NCI-H1105 (cell line): ENCODE measurements at places on chromosomes 12 and 14.
A peak's percentile ranks its signal among the peaks of the same experiment; 100 is the strongest.

DNA sequence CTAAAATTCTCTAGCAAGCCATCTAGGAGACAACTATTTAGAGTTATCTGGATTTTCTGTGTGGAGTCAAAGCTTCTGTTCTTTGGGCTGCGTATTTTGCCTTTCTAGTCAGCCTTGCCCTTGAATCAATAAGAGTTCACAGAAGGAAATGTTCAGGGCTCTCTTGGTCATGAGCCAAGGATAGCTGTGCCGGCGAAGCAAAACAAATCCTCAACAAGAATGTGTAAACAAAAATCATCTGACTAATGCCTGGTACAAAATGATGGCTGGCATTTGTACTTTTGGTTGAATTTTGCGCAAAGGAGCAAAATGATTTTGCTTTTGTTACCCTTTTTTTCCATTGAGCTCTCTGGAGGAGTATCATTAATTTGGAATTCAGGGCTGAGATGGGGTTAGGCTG lies 171.1 kb downstream of the DACT1 start:
- peak; percentile 76 for DNase-seq

DNA sequence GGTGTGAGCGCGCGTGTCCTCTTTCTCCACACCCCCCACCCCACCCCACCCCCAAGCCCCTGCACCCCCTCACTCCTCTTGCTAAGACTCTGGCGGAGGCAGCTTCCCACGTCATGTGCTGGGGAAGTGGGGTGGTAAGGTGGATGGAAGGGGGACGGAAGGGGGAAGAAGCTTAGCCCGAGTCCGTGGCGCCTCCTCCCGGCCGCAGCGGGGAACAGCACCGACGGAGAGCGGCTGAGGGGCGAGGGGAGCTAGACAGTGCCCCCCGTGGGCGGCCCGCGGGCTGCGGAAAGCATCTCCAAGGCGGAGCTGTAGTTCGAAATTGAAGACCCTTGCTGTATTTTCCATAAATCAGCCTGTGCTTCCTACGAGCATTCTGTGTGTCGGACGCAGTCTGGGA lies 588 bp upstream of the GRIN2B start:
- DNase-seq, result no peak

DNA sequence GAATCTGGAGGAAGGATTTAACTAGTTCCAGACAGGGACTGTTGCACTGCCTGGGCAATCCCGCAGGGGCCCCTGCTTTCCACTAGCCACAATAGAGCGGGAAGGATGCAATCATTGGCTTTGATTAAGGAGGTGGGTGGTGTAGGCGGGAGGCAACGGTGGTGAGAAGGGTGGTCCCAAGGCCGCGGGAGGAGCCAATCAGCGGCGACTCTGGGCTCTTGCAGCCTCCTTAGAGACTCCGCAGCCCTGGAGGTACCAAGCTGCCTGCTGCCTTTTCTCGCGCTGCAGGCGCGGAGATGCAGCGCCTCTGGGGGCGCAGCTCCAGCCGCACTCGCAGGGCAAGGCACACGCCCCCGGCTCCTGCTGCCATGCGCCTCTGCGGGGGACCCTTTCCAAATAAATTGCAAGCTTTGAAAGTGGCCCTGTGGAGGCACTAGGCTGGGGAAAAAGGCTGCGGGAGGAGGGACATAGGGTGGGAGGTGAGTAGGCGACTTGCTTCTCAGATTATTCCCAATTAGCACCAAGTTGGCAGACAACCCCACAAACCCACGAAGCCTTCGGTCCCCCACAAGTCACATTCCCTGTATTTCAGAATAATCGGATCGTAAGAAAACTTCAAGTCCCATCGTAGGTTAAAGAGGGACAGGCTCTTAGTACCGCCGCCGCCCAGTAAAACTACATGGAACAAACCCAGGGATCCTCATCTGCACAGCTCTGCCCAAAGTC lies 858 bp upstream of the KCNA1 start:
- peak; percentile 71 for DNase-seq

GRCh38 chr14:22939684-22940083 lies 10.5 kb upstream of the PRMT5 start:
- DNase-seq, result no peak

- no peak for DNase-seq
These were observed 24.1 kb downstream of the ITPR2 start for GRCh38 chr12:26808766-26809476.

DNA sequence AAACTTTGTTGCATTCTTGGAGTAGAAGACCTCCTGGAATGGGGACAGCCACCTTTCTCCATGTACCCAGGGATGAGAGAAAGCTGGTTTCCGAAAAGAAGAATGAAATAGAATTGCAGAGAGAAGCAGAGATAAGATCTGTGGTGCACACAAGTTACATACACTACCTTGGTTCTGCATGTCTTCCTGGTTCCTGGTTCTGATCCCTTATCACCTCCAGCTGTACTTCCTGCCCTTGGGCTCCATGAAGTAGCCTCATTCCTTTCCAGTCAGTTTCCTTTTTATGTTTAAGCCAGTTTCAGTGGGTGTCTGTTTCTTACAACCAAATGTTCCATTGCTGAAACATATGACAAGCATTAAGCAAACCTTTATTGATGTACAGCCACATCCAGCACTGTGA lies 69.3 kb downstream of the FBXW8 start:
- no peak for DNase-seq

GRCh38 chr12:93678779-93679178 lies 1.6 kb downstream of the CRADD start:
- no peak for DNase-seq

DNA sequence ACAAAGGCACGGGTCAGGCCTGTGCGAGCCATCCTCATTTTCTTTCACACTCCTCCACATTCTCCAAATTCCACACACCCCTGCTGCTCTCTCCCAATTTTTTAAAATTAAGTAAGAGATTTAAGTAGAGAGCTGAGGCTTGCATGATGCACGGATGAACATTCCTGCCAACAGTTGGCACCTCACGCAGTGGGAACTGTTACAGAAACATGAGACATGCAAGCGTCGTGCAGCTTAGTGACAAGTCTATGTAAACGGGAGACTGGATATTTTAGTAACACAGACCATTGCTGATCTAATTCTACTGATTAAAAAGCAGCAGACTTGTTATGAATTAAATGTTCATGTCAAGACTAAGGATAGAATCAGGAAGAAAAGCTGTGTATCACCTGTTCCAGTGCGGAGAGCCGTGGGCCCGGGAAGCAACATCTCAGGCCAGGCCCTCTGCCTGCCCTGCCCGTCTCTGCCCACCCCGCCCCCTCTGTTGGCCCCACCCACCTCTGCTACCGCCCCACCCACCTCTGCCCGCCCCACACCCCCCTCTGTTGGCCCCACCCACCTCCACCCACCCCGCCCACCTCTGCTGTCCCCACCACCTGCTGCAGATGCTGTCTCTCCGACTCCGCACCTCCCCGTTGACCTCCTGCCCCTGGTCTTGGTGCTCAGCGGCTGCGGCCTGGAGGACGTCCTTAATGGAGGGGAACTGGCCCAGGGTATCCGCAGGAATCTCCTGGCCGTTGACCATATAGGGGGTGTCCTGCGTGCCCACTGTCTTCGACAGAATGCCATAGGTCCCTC lies 21.2 kb downstream of the GOLGA3 start:
- no peak for DNase-seq

GRCh38 chr12:47985596-47986290 lies 18.5 kb downstream of the COL2A1 start:
- DNase-seq, result no peak

DNA sequence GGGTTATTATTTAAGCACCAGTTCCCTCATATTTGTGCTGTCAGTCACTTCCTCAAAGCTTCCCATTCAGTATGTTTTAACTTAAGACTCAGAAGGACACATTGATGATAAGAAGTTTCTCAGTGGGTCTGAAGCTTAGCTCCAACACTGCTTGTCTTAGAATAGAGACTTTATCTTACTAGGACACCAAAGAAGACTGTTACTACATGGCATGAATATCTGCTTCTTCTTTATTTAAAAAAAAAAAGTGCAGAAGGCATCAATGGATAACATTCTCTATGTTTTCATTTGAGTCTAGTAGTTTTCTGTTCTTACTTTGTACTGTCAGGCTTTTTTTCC lies 404.2 kb downstream of the DAD1 start:
- no peak for DNase-seq

DNA sequence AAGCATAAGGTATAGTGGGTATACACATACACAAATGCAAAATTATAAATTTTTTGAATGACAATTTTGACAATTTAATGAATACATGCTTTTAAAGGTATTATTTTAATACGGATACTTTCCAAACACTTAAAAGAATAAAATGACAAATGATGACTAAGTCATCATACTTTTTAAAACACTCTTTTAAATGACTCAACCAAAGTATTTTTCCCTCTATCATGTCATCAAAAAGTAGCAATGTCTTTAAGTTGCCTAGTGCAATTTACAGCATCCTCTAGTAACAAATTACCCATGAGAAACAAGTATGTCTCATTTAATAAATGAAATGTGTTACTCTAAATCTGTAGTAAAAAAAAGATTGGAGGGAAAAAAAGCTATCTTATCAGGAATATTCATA lies 73.3 kb downstream of the RPS6KA5 start:
- no peak for DNase-seq

DNA sequence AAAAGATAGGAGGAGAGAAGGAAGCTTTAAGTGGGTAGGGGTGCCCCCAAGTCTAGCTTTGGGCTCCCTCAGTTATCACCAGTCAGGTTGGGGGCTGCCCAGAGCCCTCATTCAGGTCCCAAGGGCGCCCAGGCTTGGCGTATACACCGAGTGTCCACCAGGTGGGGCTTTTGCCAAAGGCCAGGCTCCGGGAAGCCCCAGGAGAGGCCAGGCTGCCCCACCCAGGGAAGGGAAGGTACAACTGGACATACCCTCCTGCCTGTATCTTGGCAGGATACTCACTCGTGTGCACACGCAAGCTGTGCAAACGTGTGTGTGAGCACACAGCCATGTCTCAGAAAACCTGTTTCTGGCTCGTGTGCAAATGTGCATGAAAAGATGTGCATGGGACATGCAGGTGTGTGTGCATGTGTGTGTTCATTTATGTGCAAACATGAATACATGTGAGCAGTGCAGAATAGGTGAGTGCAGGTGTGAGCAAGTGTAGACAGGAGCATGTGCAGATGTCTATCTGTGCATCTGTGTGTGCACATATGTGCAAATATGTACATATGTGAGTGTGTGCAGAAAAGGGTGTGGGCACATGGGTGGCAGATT lies 103.9 kb upstream of the MYL2 start:
- peak; percentile 62 for DNase-seq

GRCh38 chr12:77485961-77486854 lies 344.5 kb upstream of the NAV3 start:
- no peak for DNase-seq

- no peak for DNase-seq
These were observed 12.8 kb upstream of the OR4E1 start for GRCh38 chr14:21686468-21686867.

- DNase-seq, result peak; percentile 17
These were observed 153.6 kb downstream of the PHLDA1 start for GRCh38 chr12:75877763-75878621.

DNA sequence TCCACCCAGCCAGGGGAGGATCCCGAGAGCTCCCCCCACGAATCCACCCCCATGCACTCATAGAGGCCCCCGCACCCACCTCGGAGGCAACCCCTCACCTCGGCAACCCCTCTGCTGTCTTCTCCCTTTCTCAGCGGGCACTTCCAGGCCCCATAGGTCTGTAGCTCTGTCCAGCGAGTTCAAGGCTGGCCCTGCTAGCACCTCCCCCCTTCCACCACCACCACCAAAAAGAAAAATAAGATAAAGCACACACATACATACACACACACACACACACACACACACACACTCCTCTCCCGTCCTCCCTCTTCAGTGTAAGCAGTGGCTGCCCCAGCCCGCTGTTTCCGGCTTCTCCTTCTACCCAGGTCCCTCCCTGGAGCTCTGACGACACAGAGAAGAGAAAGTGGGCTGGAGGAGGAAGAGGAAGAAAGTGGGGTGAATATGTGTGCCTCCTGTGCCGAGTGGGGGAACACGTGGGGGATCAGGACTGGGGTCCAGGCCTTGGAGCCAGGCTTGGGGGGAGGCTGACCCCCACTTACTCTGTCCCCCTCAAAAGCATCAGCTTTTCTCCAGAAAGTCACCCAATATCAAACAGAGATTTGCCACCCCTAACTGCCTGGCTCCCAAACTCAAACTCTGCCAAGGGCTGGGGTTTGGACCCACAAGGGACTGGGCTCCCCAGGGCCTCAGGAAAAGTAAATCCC lies at the start of gene STAT6:
Gene STAT6 (minus strand): TSS at position 332 of the 704 bp plus-strand sequence. CDS start 3,084 bp downstream, outside the sequence.
- no peak for DNase-seq

DNA sequence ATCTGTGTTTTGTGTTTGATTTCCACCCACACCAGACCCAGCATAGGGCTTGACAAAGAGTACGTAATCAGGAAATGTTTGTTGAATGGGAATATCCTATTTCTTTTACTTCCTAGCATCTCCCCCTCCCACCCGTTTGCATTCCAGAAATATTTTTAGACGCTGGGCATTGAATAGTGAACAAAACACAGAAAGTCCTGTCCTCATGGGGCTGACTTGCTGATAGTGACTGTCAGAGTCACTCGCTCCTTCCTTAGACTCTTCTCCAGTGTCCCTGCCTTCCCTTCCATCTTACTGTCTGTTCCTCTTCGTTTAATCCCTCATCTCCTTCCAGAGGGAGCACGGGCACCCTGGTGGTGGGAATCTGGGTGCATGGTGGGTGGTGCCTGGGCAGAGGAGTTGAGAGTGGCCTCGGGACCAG lies 53.6 kb downstream of the SLC25A47 start:
- DNase-seq, result no peak

GRCh38 chr12:103538397-103538796 lies 42.6 kb upstream of the C12orf42 start:
- no peak for DNase-seq

DNA sequence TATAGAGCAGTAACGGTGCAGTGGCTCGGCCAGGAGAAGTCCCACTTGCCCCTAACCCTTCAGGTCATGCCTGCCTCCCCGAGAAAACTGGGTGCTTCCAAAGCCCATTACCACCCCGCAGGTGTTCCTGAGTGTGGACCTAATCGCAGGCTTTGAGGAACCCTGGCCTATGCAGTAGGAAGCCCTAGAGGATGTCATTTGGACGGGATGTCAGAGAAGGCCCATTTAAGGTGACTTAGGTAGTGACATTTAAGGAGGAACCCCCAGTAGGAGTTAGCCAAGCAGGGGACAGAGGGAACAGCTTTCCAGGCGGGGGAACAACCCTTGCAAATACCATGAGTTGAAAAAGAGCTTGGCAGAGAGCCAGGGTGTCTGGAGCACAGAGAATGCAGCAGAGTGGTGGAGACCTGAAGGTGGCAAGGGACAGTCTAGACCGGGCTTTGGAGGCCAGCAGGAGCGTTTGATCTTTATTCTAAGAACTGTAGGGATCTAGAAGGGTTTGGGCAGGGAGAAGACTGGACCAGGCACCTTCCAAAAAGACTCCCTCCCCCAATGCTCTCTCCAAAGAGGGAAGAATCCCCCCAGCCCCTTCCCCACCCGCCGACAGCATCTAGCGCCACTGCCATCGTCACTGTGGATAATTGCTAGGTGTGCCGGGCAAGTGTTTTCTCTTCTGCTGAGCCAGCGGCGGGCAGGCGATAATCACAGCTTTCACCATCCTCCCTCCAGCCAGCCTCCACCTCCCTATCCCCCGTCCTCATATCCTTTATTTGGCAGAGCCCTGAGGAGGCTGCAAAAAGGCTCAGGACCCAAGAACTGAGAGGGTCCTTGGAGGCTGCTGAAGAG lies 33.3 kb upstream of the BEGAIN start:
- DNase-seq, result peak; percentile 62

- no peak for DNase-seq
These were observed 108.9 kb upstream of the PLEKHG7 start for GRCh38 chr12:92593734-92594402.

GRCh38 chr14:67491741-67492507 lies 3.4 kb upstream of the TMEM229B start:
- peak; percentile 92 for DNase-seq
